ENCODE measurements at places on chromosomes 1 and 21. TPM values are rescaled to one million over a fixed set of nuclear protein-coding genes. Genes with fewer than 3 reads are reported as not detected.

The ARHGEF10L gene
- total RNA-seq: not detected

DNA sequence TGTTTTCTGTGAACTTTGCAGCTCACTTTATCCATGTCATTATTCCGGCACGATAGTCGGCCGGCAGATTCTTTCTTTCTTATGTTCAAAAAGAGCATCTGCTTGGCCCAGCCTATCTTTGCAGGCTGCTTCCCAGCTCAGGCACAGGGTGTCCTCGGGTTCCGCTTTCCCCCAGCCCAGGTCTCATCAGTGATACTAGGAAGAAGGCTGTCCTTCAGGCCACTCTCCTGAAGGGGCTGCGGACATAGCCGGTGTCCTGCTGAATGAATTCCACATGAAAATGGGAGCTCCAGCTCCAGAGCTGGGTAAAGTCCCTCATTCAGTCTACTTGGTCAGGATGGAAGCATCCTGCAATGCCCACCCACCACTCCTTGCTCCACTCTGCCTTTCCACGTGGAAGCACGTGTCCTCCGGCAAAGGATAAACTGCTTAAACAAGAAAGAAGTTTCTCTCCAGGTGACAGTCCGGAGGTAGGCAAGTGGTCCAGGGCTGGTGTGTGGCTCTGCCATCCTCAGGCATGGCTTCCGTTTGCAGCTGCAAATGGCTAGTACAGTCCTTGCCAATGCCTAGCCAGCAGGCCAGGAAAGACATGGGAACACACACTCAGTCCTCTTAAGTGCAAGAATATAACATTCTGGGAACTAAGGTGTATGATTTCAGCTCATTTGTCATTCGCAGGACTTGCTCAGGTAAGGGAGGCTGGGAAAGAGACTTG, 161.0 kb downstream of the TRIM33 start:
- no peak for DNase-seq

The NID1 gene
- total RNA-seq: not detected

DNA sequence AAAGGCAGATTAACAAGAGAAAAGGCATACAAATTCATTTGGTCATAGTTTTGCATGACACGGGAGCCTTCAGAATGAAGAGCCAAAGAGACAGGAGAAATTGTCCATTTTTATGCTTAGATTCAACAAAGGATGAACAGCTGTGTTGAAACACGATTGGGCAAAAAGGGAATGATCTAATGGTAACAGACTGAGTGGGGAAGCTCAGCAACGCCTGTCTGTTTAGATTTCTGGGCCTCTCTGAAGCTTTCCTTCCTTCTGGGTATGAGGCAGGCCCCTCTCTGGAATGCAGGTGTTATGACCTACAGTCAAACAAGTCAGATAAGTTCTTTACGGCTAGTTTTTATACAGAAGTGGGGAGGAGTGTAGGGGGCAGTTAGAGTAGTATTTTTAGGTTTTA, 154.6 kb downstream of the RGS7 start:
- DNase-seq: no peak

The DNAJC6 gene
- 2.0 TPM for total RNA-seq

GRCh38 chr1:3638676-3639075, 11.2 kb downstream of the WRAP73 start:
- DNase-seq: no peak

DNA sequence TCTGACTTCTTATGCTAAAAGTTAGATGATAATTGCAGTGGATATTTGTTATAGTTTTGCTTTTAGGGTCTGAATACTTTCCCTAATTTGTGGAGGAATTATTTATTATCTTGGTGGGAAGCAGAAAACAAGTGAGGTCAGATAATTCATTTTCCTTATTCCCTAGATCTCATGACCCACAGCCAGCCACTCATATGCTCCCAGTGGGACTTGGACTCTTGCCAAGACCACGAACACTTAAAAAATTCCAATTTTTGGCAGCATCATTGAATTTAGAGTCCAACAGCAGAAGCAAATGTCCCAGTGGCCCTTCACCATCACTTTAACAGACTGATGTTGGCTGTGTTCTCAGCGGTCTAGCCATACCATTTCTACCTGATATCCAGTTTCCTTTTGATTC, 204.2 kb downstream of the HMCN1 start:
- no peak for DNase-seq

The GNG4 gene
- 0.29 TPM for total RNA-seq

GRCh38 chr1:22111620-22112019, 31.3 kb downstream of the WNT4 start:
- no peak for DNase-seq

The CAPN9 gene
- total RNA-seq: not detected

GRCh38 chr1:53683986-53684740, 54.8 kb downstream of the GLIS1 start:
- DNase-seq: no peak

GRCh38 chr1:27643600-27644368, 8.8 kb upstream of the FGR start:
- peak; percentile 65 for DNase-seq

DNA sequence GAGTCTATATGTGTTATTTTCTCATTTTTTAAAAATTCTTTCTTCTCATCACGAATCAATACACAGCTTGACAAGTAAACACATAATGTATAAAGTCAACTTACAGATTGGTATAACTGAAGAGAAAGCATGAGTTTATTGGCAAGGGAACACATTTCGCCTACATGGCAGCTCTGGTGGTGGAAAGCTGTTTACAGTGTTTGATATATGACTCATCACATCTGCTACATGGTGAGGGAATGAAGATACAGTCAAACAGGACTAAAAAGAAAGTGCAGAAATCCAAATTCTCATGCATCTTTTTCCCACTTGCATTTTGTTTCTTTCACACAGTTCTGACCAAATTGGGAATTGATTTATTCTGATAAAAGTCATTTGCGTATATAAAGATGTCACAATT, 122.2 kb upstream of the ADGRL4 start:
- no peak for DNase-seq

DNA sequence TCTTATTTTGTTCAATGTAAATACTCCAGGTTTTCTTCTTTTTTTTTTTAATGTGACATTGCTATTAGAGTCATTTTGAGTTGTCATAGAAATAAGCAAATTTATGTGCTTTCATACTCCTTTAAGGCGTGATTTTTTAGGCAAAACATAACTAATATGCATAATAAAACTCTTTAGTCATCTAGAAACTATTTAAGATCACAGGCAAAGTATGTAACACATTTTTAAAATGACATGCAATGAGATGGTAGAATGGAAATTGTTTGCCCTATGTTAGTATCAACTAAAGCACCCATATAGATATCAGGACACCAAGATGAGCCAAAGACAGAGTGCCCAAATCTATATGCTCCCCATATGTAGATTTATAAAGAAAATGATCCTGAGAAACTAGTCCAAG, 41.5 kb upstream of the SGIP1 start:
- DNase-seq: no peak

DNA sequence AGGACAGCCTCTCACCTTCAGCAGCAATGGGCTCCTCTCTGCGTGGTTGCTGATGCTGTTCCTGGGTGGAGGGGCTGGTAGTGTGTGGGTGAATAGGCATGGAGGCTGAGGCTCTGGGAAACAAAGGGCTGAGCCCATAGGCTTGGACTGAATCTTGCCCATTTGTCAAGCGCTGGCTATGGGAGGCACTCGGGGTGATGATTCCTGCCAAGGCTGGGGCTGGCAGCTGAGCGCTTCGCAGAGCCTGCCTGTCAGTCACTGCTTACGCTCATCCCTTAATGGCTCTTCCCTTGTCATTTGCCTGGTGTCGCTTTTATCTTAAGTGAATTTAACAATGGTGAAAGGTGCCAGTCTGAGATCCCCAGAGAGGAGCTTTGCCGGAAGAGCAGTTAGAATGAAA, 353.3 kb downstream of the PBX1 start:
- DNase-seq: no peak

DNA sequence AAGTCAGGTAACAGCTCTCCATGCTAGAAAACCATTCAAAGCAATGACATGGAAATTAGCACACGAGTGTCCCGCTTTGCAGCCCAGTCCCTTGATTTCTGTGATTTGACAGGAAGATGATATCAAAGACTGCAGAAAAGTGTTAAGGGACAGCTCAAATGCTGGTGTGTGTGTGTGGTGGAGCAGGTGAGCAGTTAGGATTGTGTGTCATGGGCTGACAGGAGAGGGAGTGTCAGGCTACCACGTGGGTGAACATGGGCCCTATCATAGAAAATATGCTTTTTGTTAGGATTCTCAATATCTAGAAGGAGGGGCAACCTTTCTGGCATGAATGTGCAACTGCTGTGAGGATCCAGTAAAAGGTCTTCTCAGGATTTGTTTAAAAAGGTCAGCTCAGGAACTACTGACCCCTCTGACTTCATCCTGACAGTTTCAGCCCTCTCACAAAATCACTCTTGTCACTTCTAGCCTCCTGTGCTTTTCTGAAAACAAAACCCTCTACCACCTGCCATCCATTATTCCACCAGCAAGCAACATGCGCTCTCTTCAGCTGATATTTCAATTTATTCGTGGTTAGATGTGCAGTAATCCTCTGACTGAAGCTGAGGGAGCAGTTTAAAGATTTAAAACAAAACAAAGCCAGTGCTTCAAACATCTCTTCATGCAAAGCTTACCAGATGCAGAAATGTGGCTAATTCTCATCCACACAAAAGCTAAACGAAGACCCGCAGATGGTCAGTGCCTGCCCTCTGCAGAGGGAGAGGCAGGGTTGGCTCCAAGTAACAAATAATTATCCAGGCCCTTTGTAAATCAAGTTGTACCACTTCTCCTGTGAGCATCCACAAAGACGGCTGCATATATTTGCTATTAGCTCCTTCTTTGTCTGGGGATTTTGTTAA, 397.9 kb downstream of the PTBP2 start:
- DNase-seq: no peak

DNA sequence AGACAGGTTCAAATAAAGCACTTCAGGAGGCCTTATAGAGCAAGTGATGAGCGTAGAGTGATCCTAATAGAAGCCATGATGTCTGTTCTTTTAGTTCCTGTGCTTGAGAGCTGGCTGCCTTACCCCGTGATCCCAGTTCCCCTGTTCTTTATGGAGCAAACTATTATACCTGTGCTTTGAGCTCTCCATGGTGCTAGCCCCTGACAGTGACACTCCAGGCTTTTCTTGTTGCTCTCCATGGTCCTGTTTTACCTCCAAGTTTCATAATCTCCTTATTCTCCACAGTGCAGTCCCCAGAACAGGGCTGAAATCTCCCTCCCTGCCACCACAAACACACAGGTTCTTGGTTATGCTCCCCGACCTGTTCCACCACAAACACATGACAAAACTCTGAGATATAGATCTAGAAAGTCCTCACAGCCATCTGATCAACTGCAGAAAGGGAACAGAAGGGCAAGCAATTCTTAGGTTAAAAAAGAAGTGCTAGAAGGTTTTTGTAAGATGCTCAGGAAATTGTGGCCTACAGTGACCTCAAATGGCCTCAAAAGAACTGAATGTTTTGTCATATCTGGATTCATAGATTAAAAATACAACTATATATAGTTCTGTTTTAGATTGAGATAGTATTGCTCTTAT, 6.0 kb downstream of the CADM3 start:
- DNase-seq: no peak

The SUSD4 gene
- total RNA-seq: 5.4 TPM

The FAM78B gene
- total RNA-seq: not detected

DNA sequence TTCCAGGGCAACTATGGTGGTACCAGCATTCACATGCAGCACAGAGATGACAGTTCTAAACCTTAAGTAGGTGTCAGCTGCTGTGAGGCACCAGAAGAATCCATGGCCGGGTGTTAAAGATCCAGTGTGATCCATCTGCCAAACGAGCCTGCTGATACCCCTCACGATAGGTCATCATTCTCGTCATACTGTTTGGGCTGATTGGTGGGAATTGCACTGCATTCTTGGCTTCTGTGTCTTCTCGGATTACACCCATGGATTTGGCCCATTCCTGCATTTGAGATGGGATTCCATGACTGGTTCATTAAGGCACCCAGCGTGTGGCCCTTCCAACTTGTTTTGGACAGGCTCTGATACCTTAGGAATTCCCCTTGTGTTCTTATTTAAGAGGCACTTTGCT, 55.2 kb downstream of the ST6GALNAC3 start:
- DNase-seq: no peak

The DCST1 gene
- 0.30 TPM for total RNA-seq

The KLHDC7A gene
- not detected for total RNA-seq

- DNase-seq: no peak
Measured at GRCh38 chr1:116586741-116587143, 15.9 kb upstream of the CD58 start.

The NCF2 gene
- 4.0 TPM for total RNA-seq

DNA sequence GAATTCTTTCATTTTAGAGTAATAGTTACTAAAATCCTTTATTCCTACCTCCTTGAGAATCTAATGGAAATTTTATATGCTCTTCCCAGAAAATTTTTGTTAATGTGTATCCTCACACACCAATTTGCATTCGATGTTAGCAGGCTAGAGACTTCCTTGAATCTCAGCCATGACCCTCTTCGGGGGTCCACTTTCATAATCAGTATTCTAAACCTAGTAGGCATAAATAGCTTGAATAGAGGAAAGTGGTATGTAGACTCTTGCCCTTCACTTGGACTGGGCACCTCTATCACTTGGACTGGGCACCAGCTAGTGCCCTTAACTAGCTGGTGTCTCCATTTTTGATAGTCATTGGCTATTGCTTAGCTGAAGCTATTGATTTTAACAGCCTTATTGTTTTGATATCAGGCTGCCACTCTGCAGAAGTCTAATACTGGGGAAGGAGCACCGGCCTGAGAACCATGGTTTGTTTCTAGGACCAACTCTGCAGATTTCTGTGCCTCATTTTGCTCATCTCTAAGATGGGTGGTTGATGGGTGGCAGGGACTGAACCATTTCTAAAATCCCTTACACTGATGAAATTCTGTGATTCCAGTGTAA, 42.8 kb downstream of the MRPL39 start:
- no peak for DNase-seq

The HRNR gene
- total RNA-seq: not detected

The PPIAL4G gene
- 0.61 TPM for total RNA-seq

DNA sequence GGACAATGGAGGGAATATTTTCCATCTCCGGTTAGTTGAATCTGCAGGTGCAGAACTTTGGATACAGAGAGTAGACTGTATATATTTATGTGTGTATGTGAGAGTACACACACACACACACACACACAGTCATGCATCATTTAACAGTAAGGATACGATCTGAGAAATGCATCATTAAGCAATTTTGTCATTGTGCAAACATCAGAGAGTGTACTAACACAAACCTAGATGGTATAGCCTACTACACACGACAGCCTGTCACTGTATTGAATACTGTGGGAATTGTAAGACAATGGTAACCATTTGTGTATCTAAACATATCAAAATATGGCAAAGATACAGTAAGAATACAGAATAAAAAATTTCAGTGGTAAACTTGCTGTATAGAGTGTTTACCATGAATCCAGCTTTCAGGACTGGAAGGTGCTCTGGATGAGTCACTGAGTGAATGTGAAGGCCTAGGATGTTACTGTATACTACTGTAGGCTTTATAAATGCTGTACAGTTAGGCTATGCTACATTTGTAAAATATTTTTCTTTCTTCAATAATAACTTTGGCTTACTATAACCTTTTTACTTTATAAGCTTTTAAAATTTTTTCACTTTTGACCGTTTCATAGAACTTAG, 138.5 kb downstream of the ZZZ3 start:
- no peak for DNase-seq
